ENCODE measurements at places on chromosomes 3 and 15.

GRCh38 chr15:41842229-41842628, 3.6 kb downstream of the PLA2G4B start:
- no peak for DNase-seq

DNA sequence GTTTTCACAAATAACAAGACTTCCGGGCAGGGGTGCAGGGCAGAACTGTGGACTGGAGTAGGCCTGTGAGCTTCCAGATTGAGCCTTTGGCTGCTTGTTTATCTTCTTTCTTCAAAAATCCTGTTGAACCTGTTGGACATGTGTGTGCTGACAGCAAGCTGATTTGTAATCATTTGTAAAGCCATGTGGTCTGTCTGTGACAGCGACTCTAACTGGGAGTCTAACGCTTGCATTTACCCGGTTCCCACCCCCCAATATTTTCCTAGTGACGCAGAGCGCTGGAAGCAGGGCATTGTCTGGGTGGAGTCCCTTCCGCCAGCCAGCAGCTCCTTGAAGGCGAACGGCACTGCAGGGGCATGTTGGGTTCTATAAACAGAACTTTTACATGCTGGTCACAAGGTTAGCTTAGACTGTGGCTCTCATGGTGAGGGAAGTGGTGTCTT, 85.7 kb upstream of the MYZAP start:
- no peak for DNase-seq

DNA sequence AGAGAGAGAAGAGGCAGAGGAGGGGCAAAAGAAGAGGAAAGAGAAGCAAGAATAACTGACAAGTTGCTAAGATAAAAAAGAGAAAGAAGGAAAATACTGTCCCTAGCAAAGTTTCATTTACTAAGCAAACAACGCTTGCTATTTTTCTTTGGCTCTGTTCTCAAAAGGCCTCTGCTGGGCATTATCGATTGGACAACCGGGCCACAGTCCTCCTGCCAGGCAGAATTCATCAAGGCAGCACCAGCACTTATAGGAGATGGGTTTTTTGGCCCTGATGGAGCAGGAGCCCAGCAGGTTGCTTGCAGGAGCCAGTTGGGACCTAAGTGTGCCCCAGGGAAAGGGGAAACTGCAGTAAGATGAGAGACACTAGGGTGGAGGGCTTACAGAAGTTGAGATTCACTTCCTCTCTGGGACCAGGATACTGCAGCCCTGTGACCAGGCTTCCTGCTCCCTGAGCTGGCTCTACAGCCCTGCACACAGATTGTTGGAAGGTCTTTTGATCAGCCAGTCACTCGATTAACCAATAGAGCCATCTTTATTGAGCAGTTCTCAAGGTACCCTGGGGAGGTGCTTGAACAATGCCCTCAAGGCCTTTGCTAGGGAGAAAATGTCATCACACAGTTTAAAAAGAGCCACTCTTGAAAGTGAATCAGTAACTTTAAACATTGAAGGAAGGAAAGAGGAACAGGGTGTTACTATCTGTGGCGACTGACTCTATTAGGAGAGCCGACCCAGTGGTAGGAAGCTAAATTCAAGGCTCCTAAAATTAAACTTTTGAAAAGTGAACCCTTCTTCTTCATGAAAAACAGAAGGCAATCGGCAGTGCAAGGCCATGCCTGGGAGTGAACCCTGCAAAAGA, 28.8 kb upstream of the GLCE start:
- DNase-seq = no peak

- DNase-seq = no peak
These were observed 22.5 kb downstream of the SLC41A3 start for GRCh38 chr3:126061301-126062032.

- DNase-seq = no peak
These were observed 172.1 kb downstream of the TBC1D2B start for GRCh38 chr15:77905301-77905920.

GRCh38 chr3:101133652-101134051, 140.4 kb upstream of the ABI3BP start:
- DNase-seq = no peak

- no peak for DNase-seq
These were observed 5.3 kb downstream of the TNFSF10 start for GRCh38 chr3:172517859-172518466.

GRCh38 chr3:115401298-115401697, 222.0 kb upstream of the GAP43 start:
- DNase-seq = no peak

DNA sequence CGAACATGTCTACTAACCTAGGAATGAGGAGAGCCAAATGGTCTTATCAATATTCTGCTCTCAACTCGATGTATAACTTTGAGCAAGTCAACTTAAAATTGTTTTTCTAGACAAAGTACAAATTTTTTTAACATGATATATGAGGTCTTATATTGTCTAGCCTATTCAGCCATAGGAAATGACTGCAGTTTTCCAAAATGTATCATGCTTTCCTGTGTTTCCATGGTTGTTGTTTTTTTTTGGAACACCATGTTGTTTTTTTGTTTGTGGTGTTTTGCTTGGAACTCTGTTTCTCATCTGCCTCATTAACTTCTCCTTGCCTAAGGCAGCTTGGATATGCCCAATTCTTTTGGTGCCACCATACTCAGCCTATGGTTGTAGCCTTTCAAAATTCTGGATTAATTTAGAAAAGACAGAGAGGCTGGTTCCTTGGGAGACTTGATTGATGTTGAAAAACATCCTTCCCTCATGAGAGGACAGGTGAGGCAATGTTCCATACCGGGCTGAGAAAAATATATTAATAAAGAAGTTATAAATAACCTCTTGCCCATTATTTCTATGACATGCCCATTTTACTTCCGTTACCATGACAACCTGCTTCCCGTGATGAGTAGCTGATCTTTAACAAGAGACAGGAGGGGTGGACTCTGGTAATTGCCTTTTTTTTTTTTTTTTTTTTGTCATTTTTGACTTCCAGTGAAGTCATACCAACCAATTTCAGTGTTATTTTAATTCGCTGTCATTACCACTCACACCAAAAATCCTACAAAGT, 687.9 kb upstream of the GRM7 start:
- no peak for DNase-seq

DNA sequence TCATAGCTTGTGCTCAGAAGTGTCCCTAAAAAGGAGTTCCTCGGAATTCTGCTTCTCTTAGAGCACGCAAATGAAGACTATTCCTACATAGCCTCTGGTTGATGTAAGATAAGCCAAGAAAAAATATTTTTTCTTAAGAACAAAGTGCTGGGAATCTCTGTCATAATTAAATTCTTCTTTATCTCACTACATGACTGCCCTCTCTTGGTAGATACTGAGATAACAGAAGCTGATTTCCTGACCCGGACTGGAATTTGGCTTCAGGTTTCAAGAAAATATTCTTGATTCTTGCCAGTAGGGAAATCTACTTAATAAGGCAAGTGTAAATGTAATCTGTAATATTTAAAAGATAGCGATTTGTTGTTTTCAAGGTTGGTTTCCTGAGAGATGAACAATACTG, 31.3 kb upstream of the SETMAR start:
- DNase-seq = peak; percentile 1
